ENCODE measurements at places on chromosomes 3 and 15.

DNA sequence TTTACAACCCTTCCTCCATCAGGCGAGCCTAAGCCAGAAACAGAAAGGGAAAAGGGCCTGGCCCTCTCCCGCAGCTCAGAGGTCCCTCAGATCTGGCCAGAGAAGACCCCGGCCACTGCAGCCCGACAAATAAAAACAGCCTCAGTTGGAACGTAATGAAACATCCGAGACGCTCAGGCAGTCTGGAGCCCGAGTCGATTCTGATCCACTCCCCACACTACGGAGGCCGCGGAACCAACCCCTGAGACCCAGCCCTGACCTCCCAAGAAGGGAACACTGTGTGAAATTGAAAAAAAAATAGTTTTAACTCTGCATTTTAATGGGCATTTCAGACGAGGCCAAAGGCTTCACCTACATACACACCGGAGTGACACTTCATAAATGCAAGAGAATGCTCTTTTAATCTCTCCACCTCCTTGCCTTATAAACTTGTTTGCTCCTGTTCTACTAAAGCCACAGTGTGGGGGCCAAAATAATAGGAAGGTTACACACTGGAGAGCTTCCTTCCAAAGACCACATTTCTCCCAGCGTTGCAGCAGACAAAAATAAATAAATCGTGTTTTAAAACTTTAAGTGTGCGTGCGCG, 3.7 kb downstream of the MEIS2 start:
- DNase-seq: no peak

DNA sequence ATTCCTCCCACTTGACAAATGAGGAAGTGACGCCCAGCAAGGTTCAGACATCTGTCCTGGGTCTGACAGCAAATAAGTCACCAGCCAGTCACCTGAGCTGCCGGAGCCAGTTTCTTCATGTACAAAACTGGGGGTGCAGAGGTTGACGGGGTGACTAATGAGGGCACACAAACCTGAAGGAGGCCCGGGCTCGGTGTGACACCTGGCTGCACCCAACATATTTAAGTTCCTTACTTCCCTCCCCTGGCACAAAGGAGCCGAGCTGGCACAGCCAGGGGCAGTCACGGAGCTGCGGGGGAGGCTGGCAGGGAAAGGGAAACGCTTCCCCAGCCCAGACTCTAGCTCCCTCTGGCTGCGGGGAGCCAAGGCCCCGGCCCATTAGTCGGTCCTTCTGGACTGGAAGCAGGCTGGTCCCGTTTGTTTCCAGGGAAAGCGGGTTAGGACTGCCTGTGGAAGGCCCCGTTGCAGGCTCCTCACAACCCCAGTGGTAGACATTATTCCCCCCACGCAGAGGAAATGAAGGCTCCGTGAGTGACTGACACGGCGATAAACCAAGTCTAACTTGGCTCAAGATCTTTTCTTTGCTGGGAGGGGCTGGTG, 2.3 kb downstream of the FBXL22 start:
- DNase-seq: no peak

DNA sequence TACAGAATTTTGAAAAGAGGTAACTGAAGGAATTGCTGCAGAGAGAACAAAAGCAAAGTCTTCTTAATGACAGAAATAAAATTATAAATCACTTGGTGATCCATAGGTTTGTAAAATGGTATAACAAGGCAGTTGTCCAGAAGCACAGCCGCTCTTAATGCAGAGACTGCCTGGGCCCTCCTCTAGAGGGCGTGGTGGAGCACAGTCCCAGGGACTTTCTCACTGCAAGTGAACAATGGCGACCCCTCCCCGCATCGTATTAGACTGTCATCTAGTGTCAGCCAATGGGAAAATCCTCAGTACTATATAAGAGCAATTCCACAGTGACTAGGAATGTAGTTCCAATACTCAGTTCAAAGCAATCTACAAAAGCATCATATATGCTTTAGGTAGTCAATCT, 26.4 kb upstream of the ZBED2 start:
- no peak for DNase-seq

DNA sequence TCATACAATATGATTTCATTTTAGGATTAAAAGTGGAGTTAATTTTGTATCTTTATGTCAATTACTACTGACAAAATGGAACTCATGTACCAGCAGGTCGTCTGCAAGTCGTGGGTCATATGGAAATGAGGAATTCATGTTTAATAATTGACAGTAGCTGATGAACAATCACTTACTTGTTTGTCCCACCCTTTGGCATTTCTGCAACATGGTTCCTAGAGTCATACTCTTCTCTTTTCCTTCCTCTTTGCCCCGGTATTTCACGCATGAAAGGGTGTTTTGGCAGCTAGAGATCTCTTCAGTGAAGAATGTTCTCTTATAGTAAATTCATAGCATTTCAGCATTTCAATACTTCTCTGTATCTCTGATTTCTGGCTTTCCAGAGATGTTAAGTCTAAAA, 133.3 kb upstream of the SLC24A5 start:
- DNase-seq: no peak

DNA sequence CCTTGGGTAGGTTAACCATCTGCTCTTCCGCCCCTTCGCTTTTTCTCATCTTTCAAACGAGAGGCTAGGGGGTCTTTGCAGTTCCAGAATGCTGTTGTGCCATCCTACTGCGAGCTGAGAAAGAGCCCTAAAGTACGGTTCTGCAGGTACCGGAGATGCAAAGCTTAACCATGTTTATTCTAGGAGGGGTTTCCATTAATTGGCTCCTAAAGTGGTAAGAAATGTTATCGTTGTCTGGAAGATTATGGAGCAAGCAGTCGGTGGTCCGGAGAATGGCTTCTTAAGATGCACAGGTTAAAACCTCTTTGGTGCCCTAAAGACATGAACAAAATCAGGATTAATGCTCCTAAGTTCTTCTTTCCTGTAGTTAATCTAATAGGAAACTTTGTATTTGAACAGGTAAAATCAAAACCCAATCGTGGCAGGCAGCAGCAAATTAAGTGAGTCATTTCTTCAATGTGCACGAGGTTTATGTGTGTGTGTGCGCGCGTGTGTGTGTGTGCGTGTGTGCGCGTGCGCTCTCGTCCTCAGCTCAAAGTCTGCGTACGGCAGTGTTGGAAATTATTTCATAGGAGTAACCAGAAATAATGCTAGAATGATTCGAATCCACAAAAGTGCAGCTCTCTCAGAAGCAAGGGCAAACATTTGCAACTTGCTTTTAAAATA, 772 bp downstream of the FAM81A start:
- no peak for DNase-seq

DNA sequence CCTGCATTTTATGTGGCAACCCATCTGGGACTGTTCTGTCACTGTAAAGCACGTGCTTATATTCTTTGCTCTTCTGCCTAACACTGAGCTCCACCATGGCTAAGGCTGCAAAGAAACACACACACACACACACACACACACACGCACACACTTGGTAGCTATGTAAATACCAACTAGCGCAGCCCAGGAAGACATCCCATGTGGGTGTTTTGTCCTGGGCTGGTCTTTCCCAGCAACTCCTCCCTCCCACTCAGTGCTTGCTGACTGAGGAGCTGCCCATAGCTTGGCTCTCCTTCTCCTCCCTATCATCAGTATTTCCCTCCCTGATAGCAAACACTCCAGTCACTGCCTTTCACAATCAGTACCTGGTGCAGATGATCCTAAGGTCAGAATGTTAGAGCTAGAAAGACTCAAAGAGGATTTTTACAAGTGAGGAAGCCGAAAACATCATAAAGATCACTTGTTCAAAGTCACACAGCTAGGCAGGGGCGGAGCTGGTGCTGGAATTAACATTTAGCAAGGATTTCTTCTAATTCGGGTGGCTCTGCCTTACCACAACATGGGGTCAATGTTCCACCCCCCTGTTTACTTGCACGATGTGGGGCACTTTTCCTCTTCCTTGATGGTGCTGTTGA, 377.1 kb upstream of the TBL1XR1 start:
- DNase-seq: no peak

- DNase-seq: no peak
These were observed 86.5 kb downstream of the ST6GAL1 start for GRCh38 chr3:187016639-187017345.

- DNase-seq: peak; percentile 60
These were observed 9.3 kb downstream of the STRA6 start for GRCh38 chr15:74193299-74193718.

DNA sequence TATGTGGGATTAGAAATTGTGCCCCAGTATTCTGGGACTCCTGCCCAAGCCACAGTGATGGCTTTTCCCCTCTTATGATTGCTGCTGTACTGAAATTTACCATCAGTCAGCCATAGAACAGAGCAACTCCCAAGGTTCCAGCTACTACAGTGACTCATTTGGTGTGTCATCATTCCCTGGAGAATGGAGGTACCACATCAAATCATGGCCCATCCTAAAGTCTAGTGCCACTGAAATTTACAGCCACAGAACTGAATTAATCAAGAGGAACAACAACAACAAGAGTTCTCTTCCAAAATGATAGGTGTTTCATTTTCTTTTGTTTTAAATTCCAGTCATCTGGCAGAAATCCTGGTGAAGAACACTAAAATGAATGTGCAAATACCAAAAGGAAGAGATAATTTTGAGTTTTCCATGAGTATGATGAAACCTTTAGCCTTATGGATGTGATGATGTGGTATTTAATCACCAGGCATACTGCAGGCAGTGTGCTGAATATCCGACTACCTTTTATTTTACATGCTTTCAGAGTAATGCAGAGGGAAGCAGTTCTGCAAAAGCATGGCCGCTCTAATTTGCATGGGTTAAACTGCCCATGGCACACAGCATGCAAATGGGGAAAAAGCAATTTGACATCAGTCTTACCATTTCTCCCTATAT, 75.6 kb upstream of the SLC2A2 start:
- DNase-seq: peak; percentile 33

DNA sequence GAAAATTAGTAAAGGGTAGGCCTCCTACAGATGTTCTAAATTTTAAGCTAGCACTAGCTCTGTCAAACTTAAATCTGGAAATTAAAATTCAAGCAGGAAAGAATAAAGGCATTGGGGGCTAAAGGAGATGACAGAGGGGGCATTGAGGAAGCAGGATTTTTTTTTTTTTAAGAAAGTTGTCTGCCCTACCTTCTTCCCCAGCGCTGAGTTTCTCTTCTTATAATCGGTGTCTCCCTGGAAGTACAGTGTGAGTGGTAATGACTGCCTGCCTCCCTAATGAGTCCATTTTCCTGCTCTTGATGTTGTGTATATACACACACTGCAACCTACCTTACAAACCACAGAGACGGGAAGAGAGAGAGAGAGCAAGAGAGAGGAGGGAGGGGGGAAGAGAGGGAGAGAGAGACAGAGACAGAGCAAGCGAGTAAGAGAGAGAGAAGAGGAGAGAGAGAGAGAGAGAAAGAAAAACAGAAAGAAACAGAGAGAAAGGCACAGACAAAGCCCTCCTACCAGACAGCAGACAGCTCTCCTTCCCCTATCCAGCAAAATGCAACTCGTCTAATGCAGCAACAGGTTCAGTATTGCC, 47.0 kb downstream of the ZBTB20 start:
- no peak for DNase-seq

GRCh38 chr3:189355481-189356201, 183.9 kb downstream of the TPRG1 start:
- no peak for DNase-seq

GRCh38 chr3:63707731-63708130, 55.3 kb downstream of the SNTN start:
- no peak for DNase-seq

- DNase-seq: no peak
These were observed 60.8 kb downstream of the RGMA start for GRCh38 chr15:93028111-93028631.

GRCh38 chr3:73655197-73655596, 30.5 kb upstream of the PDZRN3 start:
- DNase-seq: no peak

DNA sequence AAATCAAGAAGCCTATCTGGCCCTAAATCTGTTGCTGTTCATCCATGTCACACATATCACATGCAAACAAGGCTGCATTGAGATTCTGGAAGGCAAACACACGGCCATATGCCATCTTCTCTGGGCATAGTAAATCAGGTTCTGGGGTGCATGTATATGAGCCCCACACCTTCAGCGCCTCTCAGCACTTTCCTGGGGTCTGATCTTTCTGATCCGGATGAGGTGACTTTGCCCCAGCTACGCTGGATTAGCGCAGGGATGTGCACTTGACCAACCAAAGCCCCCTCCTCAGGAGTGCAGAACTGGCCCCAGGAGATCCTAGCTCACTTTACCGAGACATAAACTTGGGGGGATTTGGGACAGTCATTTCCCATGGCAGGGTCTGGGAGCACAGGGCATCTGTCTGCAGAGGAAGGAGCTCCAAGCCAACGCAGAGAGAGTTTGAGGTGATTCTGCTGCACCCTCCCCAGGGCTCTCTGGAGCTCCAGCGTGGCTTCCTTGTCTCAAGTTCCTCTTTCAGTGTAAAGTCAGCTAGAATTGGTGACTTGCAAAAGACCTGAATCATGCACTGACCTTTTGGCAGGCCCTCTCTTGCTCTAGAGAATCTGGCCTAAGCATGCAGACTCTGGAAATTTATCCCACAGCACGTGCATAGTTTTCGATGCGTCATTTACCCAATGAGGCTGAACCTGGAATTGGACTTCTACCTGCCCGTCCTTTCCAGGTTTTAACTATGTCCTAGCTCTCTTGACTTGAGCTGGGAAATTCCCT, 63.5 kb upstream of the KLF13 start:
- DNase-seq: no peak

- no peak for DNase-seq
These were observed 63.8 kb downstream of the SLCO2A1 start for GRCh38 chr3:133965906-133966305.

GRCh38 chr15:51332206-51333147, 5.9 kb downstream of the CYP19A1 start:
- no peak for DNase-seq

GRCh38 chr3:106728315-106729098, 648.7 kb upstream of the CCDC54 start:
- DNase-seq: peak; percentile 3

GRCh38 chr3:133853063-133853924, 42.4 kb downstream of the RAB6B start:
- no peak for DNase-seq

GRCh38 chr3:120506828-120507774, 56.3 kb upstream of the FSTL1 start:
- DNase-seq: peak; percentile 21

GRCh38 chr3:57078344-57078634, 17.8 kb downstream of the SPATA12 start:
- no peak for DNase-seq

DNA sequence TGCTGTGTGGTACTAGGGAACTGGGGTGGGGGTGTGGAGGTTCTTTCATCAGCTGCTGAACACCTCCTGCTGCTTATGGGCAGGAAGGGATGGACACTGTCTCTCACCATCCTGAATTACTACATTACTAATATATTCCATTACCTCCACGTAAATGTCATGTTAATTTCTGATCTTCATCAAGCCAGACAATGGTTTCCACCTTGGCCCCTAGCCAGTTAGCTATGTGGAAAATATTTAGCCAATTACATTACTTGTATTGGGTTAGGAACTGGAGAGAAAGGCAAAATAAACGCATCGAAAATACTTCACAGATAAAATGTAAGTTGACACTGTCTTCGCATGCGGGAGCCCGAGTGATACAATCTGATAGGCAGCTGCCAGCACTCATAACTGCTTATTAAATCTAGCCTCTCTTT, 95.1 kb downstream of the FOXP1 start:
- no peak for DNase-seq

- DNase-seq: no peak
These were observed 76.7 kb upstream of the PHLDB2 start for GRCh38 chr3:111782447-111782782.

Measured in T1000 (cell line).